Fibroblast of mammary gland (primary cell): ENCODE measurements at places on chromosomes 12 and 14.

DNA sequence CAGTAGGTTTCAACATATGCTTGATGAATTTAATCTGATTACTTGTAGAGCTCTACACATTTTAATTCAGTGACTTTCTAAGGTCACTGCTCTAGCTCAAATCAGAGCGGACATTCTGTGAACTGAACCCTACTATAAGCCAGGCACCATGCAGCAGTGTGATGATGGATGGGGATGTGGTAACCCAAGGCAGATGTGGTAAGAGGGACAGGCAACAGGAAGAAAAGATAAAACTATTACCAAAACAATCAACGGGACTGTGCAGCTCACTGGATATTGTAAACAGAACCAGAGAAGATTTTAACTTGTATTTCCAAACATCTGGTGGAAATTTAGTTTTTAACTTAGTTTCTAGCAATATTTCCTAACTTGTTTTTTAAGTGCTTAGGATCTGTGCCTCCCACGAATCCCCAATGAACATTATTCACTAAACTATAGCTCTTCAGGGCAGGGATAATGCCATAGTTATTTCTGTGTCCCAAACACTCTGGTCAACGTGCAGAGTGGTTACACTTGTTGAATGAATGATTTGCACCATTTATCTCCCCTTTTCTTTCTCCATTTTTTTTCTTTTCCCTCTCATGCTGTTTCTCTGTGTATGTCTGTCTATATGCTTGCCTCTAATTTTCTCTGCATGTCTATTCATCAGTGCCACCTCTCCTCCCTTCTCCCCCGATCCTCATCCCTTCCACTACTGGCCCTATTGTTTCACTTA is 3.0 kb downstream of the ERO1A start:
- peak; percentile 79 for DNase-seq

DNA sequence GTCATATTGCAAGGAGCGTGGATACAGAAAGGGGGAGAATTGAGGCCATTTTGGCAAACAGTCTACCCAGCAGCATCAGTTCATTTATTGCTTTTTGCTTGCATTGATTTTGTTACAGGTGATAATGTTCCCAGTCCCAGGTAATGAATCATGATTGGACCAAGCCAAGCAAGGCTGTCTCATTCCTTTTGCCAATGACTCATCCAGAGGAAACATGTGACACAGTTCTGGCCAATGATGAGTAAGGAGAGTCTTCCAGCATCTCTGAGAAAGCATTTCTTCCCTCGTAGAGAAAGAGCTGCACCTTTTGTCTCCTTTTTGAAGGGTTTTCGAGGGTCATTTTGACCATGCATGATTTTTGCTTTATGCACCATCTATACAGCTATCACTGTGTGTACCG is 68.2 kb downstream of the SLC15A4 start:
- DNase-seq: no peak

DNA sequence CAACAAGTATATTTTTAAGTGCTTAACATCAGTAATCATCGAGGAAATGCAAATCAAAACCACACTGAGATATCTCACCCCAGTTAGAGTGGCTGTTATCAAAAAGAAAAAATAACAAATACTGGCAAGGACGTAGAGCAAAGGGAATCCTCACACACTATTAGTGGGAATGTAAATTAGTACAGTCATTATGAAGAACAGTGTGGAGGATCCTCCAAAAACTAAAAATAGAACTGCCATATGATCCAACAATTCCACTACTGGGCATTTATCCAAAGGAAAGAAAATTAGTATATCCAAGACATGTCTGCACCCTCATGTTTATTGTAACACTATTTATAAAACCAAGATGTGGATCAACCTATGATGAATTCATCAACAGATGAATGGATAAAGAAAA is 149.0 kb upstream of the PWP1 start:
- peak; percentile 20 for DNase-seq

GRCh38 chr14:38207377-38207735 is 348 bp upstream of the SSTR1 start:
- no peak for DNase-seq

GRCh38 chr12:96343347-96343954 is 56.8 kb downstream of the CDK17 start:
- peak; percentile 57 for DNase-seq

- peak; percentile 73 for DNase-seq
Observed at GRCh38 chr12:106981788-106982187, 5.2 kb downstream of the MTERF2 start.

DNA sequence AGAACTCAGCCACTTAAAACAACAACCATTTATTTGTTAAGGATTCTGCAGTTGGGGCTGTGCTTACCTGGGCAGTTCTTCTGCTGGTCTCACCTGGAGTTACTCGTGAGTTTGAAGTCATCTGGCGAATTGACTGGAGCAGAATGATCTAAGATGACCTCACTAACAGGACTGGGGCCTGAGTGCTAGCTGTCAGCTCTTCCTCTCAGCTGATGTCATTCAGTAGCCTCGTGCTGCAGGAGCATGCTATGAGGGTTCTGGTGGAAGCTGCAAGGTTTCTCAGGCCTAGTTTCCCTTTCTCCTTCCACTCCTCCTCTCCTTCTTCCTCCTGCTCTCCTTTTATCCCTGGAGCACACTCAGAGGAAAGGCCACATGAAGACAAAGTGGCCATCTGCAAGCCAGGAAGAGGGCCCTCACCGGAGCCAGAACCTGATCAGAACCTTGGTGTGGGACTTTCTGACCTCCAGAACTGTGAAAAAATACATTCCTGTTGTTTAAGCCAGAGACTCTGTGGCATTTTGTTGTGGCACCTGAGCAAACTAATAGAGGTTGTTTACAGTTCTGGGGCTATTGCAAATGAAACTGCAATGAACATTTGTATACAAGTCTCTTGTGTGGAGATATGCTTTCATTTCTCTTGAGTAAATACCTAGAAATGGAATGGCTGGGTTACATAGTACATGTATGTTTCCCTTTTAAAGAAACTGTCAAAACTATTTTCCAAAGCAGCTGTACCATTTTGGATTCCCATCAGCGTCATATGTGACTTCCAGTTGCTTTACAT is 21.9 kb upstream of the MAP3K9 start:
- DNase-seq: no peak

GRCh38 chr12:632102-632696 is 31.0 kb downstream of the NINJ2 start:
- DNase-seq: peak; percentile 76
